ENCODE measurements at places on chromosomes 1 and 21.

DNA sequence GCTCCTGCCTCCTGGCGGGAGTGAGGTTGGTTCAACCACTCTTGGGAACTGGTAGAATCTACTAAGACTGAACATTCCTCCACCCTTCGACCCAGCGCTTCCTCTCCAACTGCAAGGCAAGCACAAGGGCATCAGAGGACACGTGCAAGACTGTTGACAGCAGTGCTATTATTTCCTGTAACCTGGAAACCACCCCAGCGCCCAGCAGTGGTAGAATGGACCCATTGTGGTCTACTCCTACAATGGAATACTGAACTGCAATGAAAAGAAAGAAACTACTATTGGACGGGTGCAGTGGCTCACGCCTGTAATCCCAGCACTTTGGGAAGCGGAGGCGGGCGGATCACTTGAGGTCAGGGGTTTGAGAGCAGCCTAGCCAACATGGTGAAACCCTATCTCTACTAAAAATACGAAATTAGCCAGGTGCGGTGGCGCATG lies 33.0 kb upstream of the TARDBP start:
- no peak for DNase-seq

GRCh38 chr1:86396498-86396890 lies 371 bp upstream of the ODF2L start:
- DNase-seq, result no peak

DNA sequence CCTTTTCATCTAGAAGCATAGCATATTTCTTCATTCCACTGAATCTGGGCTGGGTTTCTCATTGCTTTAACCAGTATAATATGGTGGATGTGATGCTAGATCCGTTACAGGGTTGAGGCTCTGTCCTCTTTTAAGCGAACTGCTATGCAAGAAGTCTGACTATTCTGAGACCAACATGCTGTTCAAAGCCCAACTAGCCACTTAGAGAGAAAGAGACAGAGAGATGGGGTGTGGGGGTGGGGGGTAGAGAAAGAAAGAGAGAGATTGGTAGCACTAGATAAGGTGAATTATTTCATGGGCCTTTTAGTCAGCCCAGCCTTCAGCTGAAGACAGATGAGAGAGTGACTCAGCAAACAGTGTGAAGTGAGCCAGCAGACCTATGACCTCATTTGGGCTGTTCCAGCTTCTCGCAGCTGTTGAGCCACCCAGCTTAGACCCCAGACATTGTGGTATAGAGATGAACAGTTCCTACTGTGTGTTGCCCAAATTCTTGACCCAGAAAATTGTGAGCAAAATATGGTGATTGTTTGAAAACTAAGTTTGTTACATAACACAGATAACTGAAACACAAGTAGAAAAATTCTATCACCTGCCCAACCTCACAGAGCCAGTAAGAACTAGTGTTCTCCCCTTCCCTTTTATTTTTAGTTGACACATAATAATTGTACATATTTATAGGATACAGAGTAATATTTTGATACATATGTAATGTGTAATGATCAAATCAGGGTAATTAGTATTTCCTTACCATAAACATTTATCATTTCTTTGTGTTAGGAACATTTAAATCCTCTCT lies 40.7 kb upstream of the PRKACB start:
- no peak for DNase-seq

DNA sequence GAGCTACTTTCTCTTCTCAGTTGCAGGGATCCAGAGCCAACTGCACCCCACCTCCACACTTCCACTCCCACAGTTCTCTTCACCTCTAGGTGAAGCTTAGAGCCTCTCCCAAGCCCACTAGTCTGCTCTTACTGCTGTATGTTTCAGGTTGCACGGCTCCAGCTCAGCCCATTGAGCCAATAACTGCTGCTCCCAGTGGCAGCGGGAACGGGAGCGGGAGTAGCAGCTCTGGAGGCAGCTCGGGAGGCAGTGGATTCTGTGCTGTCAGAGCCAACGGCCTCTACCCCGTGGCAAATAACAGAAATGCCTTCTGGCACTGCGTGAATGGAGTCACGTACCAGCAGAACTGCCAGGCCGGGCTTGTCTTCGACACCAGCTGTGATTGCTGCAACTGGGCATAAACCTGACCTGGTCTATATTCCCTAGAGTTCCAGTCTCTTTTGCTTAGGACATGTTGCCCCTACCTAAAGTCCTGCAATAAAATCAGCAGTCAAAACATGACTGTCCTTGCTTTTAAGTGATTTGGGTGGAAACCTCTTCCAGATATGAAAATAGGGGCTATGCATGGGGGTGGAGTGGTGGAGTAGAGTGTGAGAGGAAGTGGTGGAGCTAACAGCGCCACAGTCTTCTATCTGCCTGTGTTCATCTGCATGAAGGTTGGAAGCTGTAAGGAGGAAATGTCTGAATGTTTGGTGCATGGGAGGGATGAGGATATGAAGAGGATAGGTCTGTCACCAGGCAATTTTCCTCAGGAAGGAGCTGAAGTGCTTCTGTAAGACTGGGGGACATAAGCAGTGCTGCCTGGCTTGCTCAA lies 29.6 kb downstream of the CHIA start:
- DNase-seq, result no peak

DNA sequence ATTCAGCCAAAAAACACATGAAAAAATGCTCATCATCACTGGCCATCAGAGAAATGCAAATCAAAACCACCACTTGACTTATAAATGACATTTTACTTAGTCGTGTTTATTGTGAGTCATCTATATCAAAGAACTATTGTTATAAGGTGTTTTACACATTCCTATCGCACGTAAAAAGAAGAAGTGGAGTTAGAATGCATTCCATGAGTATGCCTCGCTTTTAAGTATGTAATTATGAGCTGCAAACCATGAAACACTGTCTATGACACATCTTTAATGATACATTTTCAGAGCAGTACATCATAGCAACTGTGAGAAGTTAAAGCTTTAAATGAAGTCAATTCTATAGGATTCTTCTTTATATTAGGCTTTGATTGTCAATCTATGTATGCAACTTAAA lies 614.3 kb upstream of the ADAMTS5 start:
- DNase-seq, result no peak

- no peak for DNase-seq
These were observed 61.8 kb upstream of the SYT6 start for GRCh38 chr1:114215436-114215835.

GRCh38 chr1:202122639-202123335 lies at the start of gene GPR37L1:
TSS of gene GPR37L1 (plus strand) at chr1:202122917. CDS start at chr1:202122964, 47 bp downstream.
- no peak for DNase-seq

- DNase-seq, result peak; percentile 60
These were observed 9.7 kb downstream of the OR2B11 start for GRCh38 chr1:247448107-247448791.

GRCh38 chr1:84972377-84972987 lies 24.4 kb downstream of the MCOLN2 start:
- DNase-seq, result no peak

DNA sequence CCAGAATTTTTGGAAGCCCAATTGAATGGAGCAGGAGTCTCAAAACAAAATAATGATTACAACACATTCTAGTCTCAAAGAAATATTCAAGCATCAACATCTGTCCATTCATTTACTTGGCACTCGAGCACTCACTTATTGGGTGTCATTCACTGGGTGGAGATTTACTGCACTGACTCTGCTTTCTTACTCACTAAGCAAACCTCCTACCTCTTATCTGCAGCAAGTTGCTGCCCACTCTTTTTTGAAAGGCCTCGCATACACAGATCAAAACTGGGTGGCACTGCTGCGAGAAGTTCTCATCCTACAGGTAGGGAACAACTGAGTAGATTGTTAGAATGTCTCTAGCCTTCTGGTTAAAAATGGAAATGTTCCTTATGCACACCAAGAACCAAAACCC lies 18.0 kb downstream of the RHBDL2 start:
- DNase-seq, result no peak

GRCh38 chr1:17120481-17120877 lies 1.2 kb upstream of the PADI2 start:
- no peak for DNase-seq

DNA sequence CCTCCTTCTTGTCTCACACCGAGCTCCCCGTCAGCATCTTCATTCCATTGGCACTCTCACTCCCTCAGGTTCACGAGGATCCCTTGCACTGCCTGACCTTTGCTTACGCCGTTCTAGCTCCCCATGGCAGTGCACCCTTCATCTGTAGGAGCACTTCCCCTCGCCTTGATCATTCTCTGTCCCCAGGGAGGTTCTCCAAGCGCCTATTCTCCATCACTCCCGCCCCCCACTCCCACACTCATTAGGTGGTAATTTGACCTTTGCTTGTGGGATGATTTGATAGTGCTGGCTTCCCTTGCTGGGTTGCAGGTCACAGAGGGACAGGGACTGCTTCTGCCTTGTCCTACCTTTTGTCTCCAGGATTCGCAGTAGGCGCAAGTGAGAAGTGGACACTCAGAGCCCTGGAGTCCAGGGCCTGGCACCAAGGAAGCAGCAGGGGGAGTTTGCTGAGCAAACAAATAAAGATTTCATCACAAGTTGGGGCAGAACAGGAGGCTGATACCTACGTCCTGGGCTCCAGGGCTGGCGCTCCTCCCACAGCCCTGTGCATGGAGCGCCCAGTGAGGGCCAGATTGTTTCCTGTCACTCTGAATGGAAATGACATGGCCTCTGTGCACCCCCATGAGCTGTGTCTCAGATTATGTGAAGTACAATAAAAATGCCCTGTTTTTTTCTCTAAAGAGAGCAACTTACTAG lies 82.0 kb upstream of the RUNX3 start:
- DNase-seq, result no peak

- DNase-seq, result no peak
These were observed 44.7 kb upstream of the FMO2 start for GRCh38 chr1:171140401-171140800.

DNA sequence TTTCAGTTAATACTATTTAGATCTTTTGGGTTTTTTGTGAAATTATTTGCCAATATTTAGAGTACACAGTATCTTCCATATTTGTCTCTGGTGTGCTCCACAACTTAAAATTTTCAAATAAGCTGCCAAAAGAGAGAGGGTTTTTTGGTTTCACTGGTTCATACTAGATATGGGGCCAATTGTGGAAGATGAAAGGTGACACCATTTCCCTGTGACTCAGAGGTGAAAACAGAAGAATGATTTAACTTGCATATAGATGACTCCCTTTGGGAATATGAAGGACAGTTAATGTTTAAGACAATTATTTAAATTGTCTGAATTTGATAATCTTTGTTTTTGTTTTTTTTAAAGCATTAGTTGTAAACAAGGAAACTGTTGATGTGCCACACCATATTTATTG lies 37.5 kb downstream of the IVNS1ABP start:
- no peak for DNase-seq
